Fibroblast of lung (primary cell): ENCODE measurements at places on chromosomes 7 and 10.
A peak's percentile ranks its signal among the peaks of the same experiment; 100 is the strongest.

- DNase-seq: no peak
These were observed 191.5 kb downstream of the PHTF2 start for GRCh38 chr7:77989981-77990566.

GRCh38 chr10:48807791-48808470 lies 123.3 kb downstream of the WDFY4 start:
- DNase-seq: no peak

DNA sequence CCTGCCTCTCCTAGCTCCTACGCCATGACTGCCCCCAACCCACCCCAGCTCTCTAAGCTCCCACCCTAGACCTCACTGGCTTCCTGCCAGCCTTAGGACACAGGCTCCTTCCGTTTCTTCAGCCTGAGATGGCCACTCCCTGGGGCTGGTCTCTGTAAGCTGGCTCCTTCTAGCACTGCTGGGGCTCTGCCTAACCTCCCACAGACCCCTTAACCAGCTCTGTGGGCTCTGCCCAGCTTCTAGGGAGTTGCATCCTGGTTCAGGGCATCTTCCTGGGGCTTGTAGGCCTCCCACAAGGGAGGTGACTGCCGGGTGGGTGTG lies 478.6 kb upstream of the KLF6 start:
- DNase-seq: no peak

- DNase-seq: no peak
These were observed 164.5 kb downstream of the PRPF18 start for GRCh38 chr10:13751191-13751764.

GRCh38 chr10:43211030-43211429 lies 55.8 kb downstream of the RASGEF1A start:
- peak; percentile 55 for DNase-seq

GRCh38 chr10:49756641-49757040 lies 5.5 kb downstream of the OGDHL start:
- DNase-seq: no peak

DNA sequence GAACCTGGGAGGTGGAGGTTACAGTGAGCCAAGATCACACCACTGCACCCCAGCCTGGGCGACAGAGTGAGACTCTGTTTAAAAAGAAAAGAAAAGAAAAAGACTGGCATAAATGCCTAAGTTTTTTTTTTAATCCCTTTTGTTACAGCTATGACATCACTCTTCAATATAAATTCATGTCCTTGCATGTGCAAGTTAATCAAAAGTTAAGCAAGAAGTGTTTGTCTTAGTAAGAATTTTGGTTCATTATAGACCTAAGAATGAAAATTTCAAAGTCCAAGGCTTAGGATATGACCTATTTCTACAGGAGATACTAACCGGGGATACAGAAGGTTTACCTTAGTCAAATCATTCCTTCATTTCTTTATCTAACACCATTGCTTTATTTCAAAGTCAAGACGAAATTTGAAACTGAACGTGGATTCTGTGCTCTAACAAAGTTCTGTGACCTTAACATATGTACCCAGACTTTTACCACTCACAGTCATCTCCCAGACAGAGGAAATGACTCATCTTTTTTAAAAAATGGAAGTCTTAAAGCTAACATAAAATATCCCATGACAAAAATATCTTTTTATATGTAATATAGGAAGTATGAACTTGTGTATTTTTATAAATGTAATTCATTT lies 29.3 kb upstream of the ITGB8 start:
- peak; percentile 66 for DNase-seq

GRCh38 chr7:45033261-45033930 lies 33.4 kb downstream of the CCM2 start:
- peak; percentile 8 for DNase-seq

DNA sequence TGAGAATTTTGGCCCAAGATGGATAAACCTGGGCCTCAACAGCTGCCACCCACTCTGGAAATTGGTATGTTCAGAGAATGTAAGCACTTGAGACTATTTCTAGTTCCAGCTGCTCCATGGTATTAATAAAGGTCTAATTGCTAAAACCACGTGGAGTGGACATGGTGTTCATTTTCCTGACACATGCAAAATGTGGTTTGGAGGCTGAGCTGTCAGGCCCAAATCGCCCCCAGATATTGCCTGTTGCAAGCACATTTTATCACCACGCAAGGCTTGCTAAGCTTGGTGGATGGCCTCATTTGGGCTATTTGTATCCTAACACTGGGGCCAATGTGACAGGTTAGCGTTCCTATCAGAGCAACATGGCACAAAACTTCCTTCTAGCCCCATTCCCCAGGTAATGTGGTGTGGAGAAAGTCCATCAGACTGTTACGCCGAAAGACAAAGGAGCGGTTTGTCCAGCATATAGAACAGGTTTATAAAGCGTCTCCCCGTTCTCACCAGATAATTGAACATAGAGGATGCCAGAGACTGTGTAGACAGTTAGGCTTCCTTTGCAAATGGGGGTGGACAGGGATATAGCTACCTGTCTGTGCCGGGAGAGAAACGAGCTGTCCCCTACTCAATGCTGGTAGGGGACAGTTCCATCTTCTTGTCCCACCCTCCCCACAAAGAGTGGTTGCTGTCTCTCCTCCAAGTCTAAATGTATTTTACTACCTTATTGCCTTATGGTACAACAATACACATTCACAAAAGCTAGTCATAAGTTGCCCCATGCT lies 78.0 kb upstream of the ANKRD1 start:
- no peak for DNase-seq

- DNase-seq: no peak
These were observed 76.8 kb downstream of the DIP2C start for GRCh38 chr10:612696-613095.

GRCh38 chr7:147296986-147297385 lies 1180.4 kb downstream of the CNTNAP2 start:
- no peak for DNase-seq

DNA sequence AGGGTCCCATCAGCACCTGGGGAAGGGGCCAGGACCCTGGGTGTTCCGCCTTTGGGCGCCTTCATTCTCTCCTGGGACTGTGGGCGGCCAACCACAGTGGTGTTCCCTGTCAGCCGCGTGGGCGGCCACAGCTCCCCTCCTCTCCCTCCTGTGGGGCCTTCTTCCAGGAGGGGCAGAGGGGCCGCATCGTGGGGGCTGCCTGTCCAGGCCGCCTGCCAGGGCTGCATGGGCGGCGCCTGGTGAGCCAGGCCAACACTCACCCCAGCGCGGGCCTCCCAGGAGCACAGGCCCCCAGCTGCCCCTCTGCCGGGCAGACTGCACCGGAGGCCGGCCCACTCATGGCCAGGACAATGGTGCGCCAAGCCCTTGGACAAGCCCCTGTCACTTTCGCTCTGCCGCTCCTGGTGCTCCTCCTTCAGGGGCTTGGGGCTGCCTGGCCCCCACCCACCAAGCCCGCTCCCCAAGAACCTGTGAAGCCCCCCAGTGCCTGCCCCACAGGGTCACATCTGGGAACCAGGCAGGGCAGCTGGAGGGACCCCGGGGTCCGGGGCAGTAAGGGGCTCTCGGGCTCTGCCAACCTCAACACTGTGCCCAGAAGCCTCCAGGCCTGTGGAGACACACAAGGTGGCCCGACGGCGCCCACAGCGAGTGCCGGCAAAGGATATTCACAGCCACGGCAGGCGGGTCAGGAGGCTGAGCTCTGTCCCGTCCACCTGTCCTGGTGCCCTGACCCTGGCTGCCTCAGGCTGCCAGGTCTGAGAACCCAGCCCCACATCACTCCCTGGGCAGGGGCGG lies 42.8 kb downstream of the AP5Z1 start:
- no peak for DNase-seq

- no peak for DNase-seq
These were observed 156.0 kb downstream of the PLCE1 start for GRCh38 chr10:94149702-94150101.

DNA sequence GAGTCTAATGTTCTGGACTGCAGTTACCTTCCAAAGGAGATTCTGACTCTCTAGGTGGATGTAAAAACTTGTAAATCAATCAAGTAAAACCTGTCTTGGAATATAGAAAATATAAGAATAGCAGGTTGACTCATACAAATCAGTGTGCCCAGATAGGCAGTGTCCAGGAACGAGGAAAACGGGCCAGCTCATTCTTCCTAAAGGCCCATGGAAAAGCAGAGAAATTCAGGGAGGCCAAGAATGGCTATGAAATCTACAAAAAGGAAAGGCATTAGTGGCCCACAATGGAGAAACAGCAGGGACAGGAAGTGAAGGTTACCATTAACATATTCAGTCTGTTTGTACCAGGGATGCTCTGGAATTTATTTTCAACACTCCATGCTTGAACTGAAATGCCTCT lies 14.9 kb downstream of the GLI3 start:
- no peak for DNase-seq

DNA sequence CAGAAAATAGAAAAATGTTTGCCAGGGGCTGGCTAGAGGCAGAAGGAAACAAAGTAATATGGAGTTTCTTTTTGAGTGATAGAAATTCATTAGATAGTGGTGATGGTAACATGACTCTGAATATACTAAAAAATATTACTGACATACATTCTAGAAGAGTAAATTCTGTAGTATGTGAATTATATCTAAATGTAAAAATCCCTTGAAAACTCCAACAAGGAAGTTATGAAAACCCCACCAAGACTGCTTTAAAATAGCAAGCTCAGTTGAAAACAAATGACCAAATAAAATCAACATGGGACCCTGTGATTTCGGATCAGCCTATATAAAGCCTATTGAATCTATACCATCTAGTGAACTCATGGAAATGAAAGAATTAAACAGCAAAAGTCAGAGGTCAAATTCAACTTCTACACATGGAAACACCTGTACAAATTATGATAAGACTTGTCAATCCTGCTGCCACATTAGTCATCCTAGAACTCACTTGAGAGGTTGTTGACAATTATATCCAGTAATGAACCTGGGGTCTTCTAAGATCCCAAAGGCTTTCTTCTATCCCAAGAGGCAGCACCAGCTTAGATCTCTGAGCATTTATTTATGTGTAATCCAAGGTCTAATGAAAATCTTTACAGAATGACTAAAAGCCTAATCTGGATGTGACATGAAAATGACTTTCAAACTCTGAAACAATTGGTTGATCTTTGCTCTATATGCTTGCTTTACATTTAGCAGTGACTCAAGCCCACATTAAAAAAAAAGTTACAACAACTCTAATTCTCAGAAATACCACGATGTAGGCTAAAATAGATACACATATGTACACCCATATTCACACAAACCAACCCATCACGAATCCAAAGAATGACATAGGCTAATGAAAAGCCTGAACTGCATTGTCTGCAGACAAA lies 59.3 kb downstream of the OSBPL3 start:
- no peak for DNase-seq

DNA sequence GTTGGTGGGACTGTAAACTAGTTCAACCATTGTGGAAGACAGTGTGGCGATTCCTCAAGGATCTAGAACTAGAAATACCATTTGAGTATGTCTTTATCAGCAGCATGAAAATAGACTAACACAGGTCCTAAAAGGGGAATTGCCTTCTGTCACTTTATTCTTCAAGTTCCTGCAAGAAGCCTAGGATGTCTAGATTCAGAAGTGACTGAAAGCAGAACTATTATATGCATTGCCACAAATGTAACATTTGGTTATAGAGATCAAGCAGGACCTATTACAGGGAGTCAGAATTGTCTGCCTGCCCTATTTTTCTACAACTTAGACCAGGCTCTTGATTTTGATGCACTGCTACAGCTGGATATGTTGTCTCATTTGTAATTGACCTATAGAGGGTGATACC lies 364.7 kb downstream of the SORCS1 start:
- DNase-seq: no peak

GRCh38 chr7:18177129-18177814 lies 149.6 kb upstream of the PRPS1L1 start:
- DNase-seq: no peak

- peak; percentile 79 for DNase-seq
These were observed 15.5 kb downstream of the ARHGAP12 start for GRCh38 chr10:31912898-31913850.

GRCh38 chr10:1228467-1228975 lies 172.3 kb downstream of the WDR37 start:
- DNase-seq: no peak

- no peak for DNase-seq
These were observed 110.5 kb downstream of the EBF3 start for GRCh38 chr10:129853562-129853903.

DNA sequence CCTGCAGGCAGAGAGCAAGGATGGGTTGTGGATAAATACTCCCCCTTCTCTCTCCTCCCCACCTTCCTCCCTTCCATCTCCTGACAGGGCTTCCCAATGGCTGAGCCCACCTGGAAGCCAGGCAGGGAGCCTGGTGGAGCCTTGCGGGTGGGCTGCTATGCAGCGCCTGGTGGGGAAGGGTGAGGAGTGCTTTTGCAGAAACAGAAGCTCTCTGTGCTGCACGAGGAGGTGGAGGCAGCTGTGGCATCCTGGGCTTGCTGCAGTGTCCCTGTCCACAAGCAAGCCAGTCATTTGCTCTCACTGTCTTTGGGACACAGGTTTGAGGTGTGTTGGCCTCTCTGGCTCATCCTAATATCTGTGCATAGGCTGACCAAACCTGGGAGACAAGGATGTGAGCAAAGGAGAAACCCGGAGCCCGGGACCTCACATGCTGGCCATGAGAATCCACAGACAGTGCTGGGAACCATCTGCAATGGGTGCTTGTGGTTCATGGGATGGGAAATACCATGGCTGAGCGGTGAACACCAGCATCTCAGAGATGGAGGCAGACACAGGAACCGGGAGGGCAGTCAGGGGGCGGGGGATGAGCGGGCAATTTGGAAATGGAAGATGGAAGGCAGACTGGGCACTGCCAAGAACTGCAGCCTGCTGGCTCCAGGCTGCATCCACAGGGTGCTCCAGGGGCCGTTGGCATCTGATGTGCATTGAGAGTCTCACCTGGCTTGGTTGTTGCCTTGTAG lies 364.2 kb downstream of the GLRX3 start:
- DNase-seq: no peak

DNA sequence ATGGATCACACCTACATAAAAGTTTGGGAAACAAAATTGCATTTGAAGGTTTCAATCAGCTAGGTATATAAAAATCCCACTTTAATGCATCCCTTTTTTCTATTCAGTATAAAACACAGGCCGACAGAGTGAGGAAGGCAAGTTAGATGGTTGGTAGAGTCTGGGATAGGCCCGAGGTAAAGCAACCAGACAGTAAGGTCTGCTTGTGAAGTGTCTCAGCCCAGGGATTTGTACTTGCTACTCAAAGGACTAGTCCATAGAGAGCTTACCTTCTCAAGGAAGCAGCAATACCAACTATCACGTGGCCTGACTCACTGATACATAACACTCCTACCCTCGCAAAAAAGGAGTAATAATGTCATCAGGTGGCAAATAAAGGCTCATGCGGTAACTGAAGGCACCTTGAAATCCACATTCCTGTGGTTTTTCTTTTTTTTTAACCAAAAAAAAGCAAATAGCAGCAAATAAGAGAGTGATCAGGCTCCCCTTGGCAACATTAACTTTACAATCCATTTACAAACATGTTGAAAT lies 56.2 kb upstream of the ATP6V0A4 start:
- DNase-seq: no peak
